ENCODE measurements at places on chromosomes 5 and 9.

- DNase-seq, result no peak
These were observed 595.4 kb downstream of the IRX1 start for GRCh38 chr5:4191041-4191440.

GRCh38 chr9:3528451-3528850 is 2.6 kb upstream of the RFX3 start:
- no peak for DNase-seq

DNA sequence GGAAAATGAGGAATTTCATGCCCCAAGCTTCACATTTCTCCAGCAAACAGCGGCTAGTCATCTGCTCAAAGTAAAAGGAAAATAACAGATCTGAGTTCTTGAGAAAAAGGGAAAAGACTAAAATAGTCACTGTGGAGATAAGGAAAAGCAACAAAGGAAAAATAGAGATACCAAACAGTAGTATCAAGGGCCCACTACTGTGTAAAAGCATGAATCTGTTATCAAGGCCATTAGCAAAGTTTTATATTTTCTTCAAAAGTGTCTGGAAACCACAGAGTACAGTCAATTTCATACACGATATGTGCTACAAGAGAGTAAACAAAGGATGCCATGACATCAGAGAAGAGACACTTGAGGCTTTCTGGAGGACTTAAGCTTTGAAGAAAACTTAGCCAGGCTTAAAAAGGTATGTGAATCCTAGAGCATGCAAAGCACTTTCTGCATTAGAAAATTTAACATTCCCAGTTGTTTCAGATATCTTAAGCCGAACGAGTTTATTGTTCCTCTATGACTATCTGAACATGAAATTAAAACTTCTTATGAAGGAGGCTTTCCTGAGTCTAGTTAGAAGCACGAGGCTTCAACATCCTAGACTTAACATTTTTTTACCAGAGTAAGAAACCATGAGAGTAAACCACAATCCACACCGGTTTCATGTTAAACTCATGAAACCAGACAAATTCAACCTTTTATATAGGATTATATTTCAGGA is 1.2 kb downstream of the TTC33 start:
- no peak for DNase-seq

- no peak for DNase-seq
These were observed 24.0 kb upstream of the VCAN start for GRCh38 chr5:83447533-83447932.

DNA sequence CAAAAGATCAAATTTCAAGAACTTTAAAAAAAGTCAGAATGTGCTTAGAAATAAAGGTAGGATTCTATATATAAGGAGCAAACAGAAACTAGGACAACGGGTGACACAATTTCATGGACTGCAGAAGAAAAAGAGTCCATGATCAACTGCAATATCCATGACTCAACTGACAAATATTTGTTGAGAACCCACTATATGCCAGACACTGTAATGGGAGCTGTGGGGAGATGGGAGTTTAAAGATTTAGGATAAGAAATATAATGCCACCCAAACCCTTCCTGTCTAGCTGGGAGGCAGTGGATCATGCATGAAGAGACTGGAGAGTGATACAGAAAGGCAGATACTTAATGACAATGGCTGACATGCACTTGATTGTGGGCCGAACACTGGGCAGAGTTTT is 27.6 kb upstream of the CCDC112 start:
- no peak for DNase-seq

- DNase-seq, result no peak
These were observed 91.1 kb upstream of the TBCA start for GRCh38 chr5:77867194-77867691.
